G401 (cell line): ENCODE measurements at places on chromosomes 2 and 18. TPM values are rescaled to one million over a fixed set of nuclear protein-coding genes. Genes with fewer than 3 reads are reported as not detected.
A peak's percentile ranks its signal among the peaks of the same experiment; 100 is the strongest.

GRCh38 chr2:118221536-118222272 lies 133.4 kb downstream of the INSIG2 start:
- DNase-seq, result peak; percentile 44

GRCh38 chr18:33369711-33370449 lies 70.6 kb downstream of the CCDC178 start:
- DNase-seq, result no peak

- DNase-seq, result no peak
Observed at GRCh38 chr2:56741601-56742102, 557.9 kb downstream of the CCDC85A start.

GRCh38 chr2:18560797-18561085 lies 288 bp upstream of the RDH14 start:
- DNase-seq, result no peak

GRCh38 chr2:31748041-31748440 lies 167.3 kb upstream of the SRD5A2 start:
- DNase-seq, result no peak

DNA sequence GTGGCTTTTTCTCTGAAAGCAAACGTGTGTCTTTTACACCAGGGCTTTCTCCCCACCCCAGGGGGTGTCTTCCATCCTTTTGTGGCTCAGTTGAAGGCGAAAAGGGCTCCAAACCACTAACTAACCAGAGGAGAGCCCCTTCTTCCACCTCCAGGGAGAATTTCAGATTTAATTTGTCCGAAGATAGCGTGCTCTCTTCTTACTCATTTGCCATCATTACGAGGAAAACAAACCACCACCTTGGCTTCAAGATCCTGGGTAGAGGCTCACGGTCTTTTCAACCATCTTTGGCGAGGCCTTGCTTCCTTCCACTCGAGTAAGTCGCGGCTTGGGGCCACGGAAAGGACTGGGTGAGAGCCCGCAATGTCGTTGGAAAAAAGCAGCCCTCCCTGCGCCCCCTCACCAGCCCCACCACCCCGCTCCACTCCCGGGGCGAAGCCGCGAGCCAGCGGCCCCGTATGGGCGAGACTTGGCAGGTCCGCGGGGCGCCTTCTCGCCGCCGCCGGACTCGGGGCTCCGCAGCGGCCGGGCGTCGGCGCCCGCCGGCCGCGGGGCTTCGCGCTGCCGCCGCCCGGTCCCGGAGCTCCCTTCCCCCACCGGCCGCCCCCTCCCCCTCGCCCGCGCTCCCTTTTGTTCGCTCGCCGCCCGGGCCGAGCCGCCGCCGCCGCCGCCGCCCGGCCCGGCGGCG lies 1.7 kb upstream of the ZNF532 start:
- DNase-seq, result peak; percentile 68

DNA sequence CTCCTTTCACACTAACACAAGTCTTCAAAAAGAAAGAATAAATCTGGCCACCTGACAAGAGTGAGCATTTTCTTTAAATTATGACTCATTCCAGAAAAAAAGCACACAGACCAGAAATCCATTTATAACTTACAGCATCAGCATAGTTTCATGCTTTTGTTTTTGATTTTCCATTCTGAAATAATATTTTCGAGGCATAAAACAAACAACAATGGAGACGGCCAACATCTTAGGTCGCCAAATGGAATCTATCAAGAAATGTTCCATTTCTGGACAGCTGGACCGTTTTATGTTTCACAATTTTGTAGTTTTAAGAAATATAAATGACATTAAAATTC lies 165.4 kb upstream of the ZFP36L2 start:
- DNase-seq, result no peak

- DNase-seq, result no peak
Observed at GRCh38 chr2:231661422-231662027, 46.8 kb upstream of the PTMA start.

GRCh38 chr2:162433491-162433890 lies 89.6 kb downstream of the GCA start:
- no peak for DNase-seq

DNA sequence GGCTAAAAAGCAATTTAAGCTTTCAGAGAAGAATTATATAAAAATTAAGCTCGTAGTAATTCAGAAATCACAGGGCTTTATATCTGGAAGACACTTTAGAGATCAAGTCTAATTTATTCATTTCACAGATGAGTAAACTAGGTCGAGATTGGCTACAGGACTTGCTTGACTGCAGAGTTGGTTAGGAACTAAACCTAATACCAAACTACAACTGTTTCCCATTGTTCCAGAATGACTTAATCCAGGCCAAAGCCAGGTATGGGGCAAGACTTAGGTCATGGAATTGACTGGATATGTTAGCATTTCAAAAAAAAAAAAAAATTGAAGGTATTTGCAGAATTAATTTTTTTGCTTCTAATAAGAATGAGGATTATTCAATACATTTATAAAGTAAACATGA lies 146.1 kb downstream of the RIT2 start:
- DNase-seq, result no peak

DNA sequence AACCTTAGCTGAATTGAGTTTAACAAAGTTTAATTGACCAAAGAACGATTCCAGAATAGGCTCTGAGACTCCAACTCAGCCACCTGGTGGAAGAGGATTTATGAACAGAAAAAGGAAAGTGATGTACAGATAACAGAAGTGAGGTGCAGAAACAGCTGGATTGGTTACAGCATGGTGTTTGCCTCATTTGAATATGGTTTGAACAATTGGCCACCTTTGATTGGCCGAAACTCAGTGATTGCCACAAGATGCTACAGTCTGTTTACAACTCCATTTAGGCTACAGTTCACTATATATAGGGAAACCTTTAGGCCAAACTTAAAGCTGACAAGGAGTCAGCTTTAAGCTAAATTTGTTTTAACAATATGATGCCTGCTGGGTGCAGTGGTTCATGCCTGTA lies 28.1 kb upstream of the SLC35G4 start:
- no peak for DNase-seq

- DNase-seq, result no peak
Observed at GRCh38 chr18:3115447-3116030, 102.6 kb upstream of the LPIN2 start.

The MTHFD2 gene
- 133 and 221 TPM in 2 replicates for total RNA-seq

The LOXHD1 gene
- total RNA-seq, result not detected in 2 replicates

The FBLN7 gene
- total RNA-seq, result not detected in 2 replicates

The PNPT1 gene
- 27.4 and 51.7 TPM in 2 replicates for total RNA-seq

The TOGARAM2 gene
- 2.7 and 3.2 TPM in 2 replicates for total RNA-seq

The CRYBA2 gene
- not detected in 2 replicates for total RNA-seq

The PLGLB2 gene
- total RNA-seq, result not detected in 2 replicates

The ALLC gene
- total RNA-seq, result not detected in 2 replicates

The TMEM200C gene
- total RNA-seq, result not detected in 2 replicates

The CDK15 gene
- total RNA-seq, result not detected in 2 replicates

The KCNS3 gene
- total RNA-seq, result not detected in 2 replicates
